Activated CD8-positive, alpha-beta T cell treated with anti-CD3 and anti-CD28 coated beads, Interleukin-2, amount 10 ng/mL, durations not matched to agents 7 days and 5 days (primary cell): ENCODE measurements at places on chromosomes 2 and 18.

DNA sequence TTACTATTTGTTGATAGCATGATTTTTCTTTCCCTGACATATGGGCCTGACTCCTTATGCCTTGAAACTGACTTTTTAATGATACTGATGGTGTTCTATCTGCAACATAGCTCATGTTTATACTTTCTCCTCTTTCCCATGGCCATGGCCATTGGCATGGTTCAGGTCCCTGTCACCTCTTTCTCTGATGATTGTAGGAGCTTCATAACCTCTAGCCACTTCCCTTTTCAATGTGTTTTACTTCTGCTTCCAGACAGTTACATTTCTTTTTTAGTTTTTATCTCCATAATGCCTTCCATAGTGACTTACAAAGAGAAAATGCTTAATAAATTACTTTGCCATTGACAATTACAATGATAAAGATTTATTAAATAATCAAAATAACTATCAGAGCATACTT, 177.9 kb upstream of the SETBP1 start:
- peaks cover 10% of the 10 kb centered on the region for H3K36me3 ChIP-seq
- H3K27ac ChIP-seq = no peak overlapping the region
- no peak for DNase-seq

GRCh38 chr2:60442608-60443007, 110.8 kb downstream of the BCL11A start:
- H3K4me1 ChIP-seq = no peaks in the 10 kb centered on the region
- H3K36me3 ChIP-seq = no peaks in the 10 kb centered on the region
- no peak overlapping the region for H3K4me3 ChIP-seq
- no peak overlapping the region for H3K27ac ChIP-seq

DNA sequence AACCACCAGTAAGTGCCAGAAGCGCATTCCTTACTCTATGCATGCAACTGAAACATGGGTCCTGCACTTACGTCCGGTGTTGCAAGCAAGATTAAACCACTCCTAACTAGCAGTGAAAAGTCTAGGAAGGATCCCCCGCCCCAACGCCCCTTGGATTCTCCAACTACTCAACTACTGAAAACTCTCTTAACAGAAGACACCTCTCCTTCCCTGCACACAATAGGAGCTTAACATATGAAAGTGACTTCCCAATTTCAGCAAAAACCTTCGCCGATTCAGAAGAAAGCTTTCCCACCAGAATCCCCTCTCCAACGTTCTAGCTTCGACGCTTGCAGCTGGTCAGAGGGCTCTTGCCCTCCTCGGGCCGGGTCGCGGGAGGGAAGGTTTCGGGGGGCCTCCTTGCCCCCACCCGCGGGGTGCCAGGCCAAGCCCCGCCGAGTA, 578 bp downstream of the IWS1 start:
- H3K36me3 ChIP-seq = peaks cover 24% of the 10 kb centered on the region
- H3K4me3 ChIP-seq = peak overlapping the region; percentile 95
- H3K27me3 ChIP-seq = peaks cover 7% of the 10 kb centered on the region
- H3K27ac ChIP-seq = peak overlapping the region; percentile 96
- DNase-seq = peak; percentile 39

GRCh38 chr2:3728104-3729054, 25.0 kb downstream of the DCDC2C start:
- H3K27me3 ChIP-seq = no peaks in the 10 kb centered on the region
- no peaks in the 10 kb centered on the region for H3K36me3 ChIP-seq
- DNase-seq = no peak
- no peaks in the 10 kb centered on the region for H3K4me1 ChIP-seq
- no peak overlapping the region for H3K4me3 ChIP-seq
